SJCRH30 (cell line): ENCODE measurements at places on chromosomes 11 and 22. TPM values are rescaled to one million over a fixed set of nuclear protein-coding genes. Genes with fewer than 3 reads are reported as not detected.

Gene CTSW
- not detected in 2 replicates for total RNA-seq

Gene PDE3B
- total RNA-seq: 23.5 and 26.0 TPM in 2 replicates

Gene NXPE1
- total RNA-seq: not detected in 2 replicates

Gene CDON
- 59.6 and 76.1 TPM in 2 replicates for total RNA-seq

Gene CCDC82
- 11.3 and 16.5 TPM in 2 replicates for total RNA-seq

Gene RIMBP3C
- total RNA-seq: 0.28 and 0.49 TPM in 2 replicates

DNA sequence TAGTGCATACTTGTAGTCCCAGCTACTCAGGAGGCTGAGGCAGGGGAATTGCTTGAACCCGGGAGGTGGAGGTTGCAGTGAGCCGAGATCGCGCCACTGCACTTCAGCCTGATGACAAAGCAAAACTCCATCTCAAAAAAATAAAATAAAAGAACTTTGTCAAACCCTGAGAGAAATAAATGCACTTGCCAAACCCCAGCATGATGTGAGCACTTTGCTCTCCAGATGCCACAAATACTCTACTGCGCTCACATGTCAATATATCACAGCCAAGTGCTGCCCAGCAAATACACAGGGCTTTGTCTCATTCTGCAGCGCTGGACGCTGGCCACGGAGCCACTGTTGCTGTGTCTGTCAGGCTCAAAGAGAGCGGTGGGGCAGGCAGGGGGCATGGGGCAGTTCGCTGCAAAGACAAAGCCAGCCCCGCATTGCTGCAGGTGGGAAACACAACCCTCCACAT lies 45.1 kb downstream of the AHNAK start:
- no peaks in the 10 kb centered on the region; the same call in 1 of the 2 replicates for H3K4me1 ChIP-seq
- no peaks in the 10 kb centered on the region for H3K36me3 ChIP-seq
- H3K4me3 ChIP-seq: no peak overlapping the region
- no peak for DNase-seq
- 0 out of 2 replicates have a peak, but pooled peaks cover 6% of the 10 kb centered on the region for H3K27me3 ChIP-seq

DNA sequence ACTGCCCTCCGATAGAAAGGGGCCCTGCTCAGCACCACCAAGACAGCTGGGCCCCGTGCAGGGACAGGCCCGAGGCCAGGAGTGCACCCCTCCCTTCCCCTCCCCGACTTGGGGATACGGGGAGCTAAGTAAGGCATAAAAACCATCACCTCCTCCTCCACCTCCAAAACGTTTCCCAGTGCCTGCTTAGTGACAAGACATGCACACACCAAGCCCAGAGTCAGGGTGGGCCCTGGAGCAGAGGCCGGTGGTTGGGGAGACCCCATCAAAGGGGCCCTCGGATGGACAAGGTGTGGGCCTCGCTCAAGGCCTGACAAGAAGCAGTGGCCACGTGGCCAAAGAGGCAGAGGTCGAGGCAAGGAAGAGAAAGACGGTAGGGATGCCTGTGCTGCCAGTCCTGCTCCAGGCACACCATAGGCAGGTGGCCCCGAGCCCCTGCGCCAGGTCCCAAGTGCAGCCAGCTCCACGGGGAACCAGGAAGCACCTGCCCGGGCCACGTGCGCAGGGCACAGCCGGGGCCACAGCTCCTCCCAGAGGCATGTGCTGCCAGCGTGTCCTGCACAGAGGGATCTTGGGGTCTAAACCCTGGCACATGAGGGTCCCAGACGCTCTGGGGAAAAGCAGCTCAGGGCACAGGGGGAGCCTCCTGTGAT lies 53.0 kb downstream of the BRD1 start:
- no peak overlapping the region for H3K27ac ChIP-seq
- no peaks in the 10 kb centered on the region for H3K27me3 ChIP-seq
- H3K36me3 ChIP-seq: peaks cover 61% of the 10 kb centered on the region
- H3K4me3 ChIP-seq: no peak overlapping the region
- DNase-seq: no peak

DNA sequence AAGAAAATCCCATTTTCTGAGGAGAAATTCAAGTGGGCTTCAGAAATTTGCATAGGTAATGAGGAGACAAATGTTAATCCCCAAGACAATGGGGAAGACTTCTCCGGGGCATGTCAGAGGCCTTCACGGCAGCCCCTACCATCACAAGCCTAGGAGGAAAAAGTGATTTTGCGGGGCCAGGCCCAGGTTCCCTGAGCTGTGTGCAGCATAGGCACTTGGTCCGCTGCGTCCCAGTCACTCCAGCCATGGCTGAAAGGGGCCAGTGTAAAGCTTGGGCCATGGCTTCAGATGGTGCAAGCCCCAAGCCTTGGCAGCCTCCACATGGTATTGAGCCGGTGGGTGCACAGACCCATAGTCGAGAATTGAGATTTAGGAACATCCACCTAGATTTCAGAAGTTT lies 570.7 kb downstream of the KCNA4 start:
- no peak overlapping the region for H3K27ac ChIP-seq
- no peaks in the 10 kb centered on the region for H3K4me1 ChIP-seq
- no peak overlapping the region for H3K4me3 ChIP-seq
- no peaks in the 10 kb centered on the region for H3K36me3 ChIP-seq
- H3K27me3 ChIP-seq: no peaks in the 10 kb centered on the region

- no peaks in the 10 kb centered on the region for H3K36me3 ChIP-seq
- H3K4me1 ChIP-seq: no peaks in the 10 kb centered on the region
- H3K27ac ChIP-seq: no peak overlapping the region
- no peak overlapping the region for H3K4me3 ChIP-seq
- H3K27me3 ChIP-seq: no peaks in the 10 kb centered on the region
Measured at GRCh38 chr11:48036011-48036410, 55.7 kb downstream of the PTPRJ start.

- no peak overlapping the region for H3K27ac ChIP-seq
- no peak for DNase-seq
- no peaks in the 10 kb centered on the region for H3K36me3 ChIP-seq
- no peaks in the 10 kb centered on the region for H3K27me3 ChIP-seq
Measured at GRCh38 chr11:122320671-122321070, 204.7 kb upstream of the BLID start.

- no peak overlapping the region for H3K27ac ChIP-seq
- no peak for DNase-seq
- no peak overlapping the region for H3K4me3 ChIP-seq
- no peaks in the 10 kb centered on the region for H3K4me1 ChIP-seq
- H3K27me3 ChIP-seq: no peaks in the 10 kb centered on the region
Measured at GRCh38 chr22:33785283-33785968, 134.8 kb downstream of the LARGE1 start.

GRCh38 chr11:119975561-119976152 lies 162.3 kb downstream of the TRIM29 start:
- H3K4me3 ChIP-seq: no peak overlapping the region
- DNase-seq: no peak
- H3K27me3 ChIP-seq: no peaks in the 10 kb centered on the region
- no peaks in the 10 kb centered on the region for H3K36me3 ChIP-seq
- no peaks in the 10 kb centered on the region for H3K4me1 ChIP-seq

- no peak overlapping the region for H3K27ac ChIP-seq
- no peaks in the 10 kb centered on the region for H3K4me1 ChIP-seq
- H3K27me3 ChIP-seq: no peaks in the 10 kb centered on the region
- no peak overlapping the region for H3K4me3 ChIP-seq
- peak; percentile 16 for DNase-seq
Measured at GRCh38 chr11:106421676-106422292, 344.3 kb downstream of the AASDHPPT start.

- peak overlapping the region; percentile 61 for H3K27ac ChIP-seq
- H3K36me3 ChIP-seq: peaks cover 5% of the 10 kb centered on the region; the same call in 1 of the 2 replicates
- DNase-seq: peak; percentile 32
- H3K4me1 ChIP-seq: peaks cover 30% of the 10 kb centered on the region
- H3K27me3 ChIP-seq: no peaks in the 10 kb centered on the region
Measured at GRCh38 chr11:94183886-94184264, 55.2 kb downstream of the PANX1 start.

DNA sequence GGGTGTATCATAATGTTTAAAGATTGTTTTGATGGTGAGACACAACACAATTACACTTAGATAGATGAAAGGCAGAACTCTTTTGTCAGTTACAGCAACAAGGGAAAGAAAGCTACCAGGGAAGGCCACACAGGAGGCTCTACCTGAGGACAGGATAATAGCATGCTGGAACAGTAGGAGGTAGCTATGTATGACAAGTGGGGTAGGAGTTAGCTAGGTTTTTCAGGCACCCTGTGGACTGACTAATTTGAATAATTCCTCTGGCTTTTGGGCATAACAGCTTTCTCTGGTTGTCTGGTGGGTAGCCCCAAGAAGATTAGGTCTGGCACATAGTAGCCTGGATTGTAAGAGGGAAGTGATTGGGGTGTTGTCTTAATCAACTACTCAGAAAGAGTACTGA lies 475.4 kb upstream of the CHORDC1 start:
- no peaks in the 10 kb centered on the region for H3K27me3 ChIP-seq
- no peaks in the 10 kb centered on the region for H3K36me3 ChIP-seq
- no peak overlapping the region for H3K4me3 ChIP-seq
- no peak overlapping the region for H3K27ac ChIP-seq
- H3K4me1 ChIP-seq: no peaks in the 10 kb centered on the region
- DNase-seq: no peak

- no peak overlapping the region for H3K27ac ChIP-seq
- H3K4me3 ChIP-seq: no peak overlapping the region
- DNase-seq: no peak
Measured at GRCh38 chr22:43179911-43180195, 7.1 kb downstream of the TTLL12 start.

DNA sequence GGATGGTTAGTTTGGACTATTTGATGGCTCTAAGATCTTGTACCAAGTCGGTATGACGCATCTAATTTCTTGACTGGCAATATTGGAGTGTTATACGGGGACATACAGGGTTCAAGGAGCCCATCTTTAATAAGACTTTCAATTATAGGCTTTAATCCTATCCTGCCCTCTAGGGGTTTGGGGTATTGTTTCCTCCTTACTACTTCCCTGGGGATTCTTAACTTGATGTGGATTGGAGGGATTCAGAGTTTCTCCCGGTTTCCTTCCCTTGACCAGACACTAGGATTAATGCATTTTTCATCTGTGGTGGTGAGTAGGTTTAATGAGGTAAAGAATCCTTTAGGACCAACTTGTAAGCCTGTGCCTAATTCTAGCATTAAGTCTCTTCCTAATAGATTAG lies 18.8 kb downstream of the CYP2D6 start:
- no peaks in the 10 kb centered on the region for H3K27me3 ChIP-seq
- no peak for DNase-seq
- H3K27ac ChIP-seq: no peak overlapping the region
- H3K4me1 ChIP-seq: no peaks in the 10 kb centered on the region

- no peaks in the 10 kb centered on the region for H3K4me1 ChIP-seq
- DNase-seq: no peak
- no peaks in the 10 kb centered on the region; the same call in 1 of the 2 replicates for H3K27me3 ChIP-seq
- no peak overlapping the region for H3K27ac ChIP-seq
- no peak overlapping the region for H3K4me3 ChIP-seq
Measured at GRCh38 chr11:133506551-133507094, 25.7 kb downstream of the OPCML start.

GRCh38 chr11:40062616-40063015 lies 1396.8 kb downstream of the LRRC4C start:
- H3K36me3 ChIP-seq: no peaks in the 10 kb centered on the region
- no peaks in the 10 kb centered on the region for H3K4me1 ChIP-seq
- H3K27ac ChIP-seq: no peak overlapping the region
- no peak overlapping the region for H3K4me3 ChIP-seq
- DNase-seq: no peak

GRCh38 chr11:105490333-105490732 lies 119.5 kb upstream of the GRIA4 start:
- no peaks in the 10 kb centered on the region for H3K4me1 ChIP-seq
- no peak overlapping the region for H3K4me3 ChIP-seq
- H3K27me3 ChIP-seq: no peaks in the 10 kb centered on the region
- no peak for DNase-seq

- peaks cover 7% of the 10 kb centered on the region; the same call in 1 of the 2 replicates for H3K27me3 ChIP-seq
- no peaks in the 10 kb centered on the region for H3K4me1 ChIP-seq
- no peak overlapping the region for H3K27ac ChIP-seq
- H3K4me3 ChIP-seq: no peak overlapping the region
- DNase-seq: no peak
Measured at GRCh38 chr11:15483205-15483604, 368.5 kb downstream of the INSC start.
